ENCODE measurements at places on chromosomes 1 and 21.

GRCh38 chr1:205493241-205494085 is 11.0 kb upstream of the CDK18 start:
- DNase-seq, result no peak

DNA sequence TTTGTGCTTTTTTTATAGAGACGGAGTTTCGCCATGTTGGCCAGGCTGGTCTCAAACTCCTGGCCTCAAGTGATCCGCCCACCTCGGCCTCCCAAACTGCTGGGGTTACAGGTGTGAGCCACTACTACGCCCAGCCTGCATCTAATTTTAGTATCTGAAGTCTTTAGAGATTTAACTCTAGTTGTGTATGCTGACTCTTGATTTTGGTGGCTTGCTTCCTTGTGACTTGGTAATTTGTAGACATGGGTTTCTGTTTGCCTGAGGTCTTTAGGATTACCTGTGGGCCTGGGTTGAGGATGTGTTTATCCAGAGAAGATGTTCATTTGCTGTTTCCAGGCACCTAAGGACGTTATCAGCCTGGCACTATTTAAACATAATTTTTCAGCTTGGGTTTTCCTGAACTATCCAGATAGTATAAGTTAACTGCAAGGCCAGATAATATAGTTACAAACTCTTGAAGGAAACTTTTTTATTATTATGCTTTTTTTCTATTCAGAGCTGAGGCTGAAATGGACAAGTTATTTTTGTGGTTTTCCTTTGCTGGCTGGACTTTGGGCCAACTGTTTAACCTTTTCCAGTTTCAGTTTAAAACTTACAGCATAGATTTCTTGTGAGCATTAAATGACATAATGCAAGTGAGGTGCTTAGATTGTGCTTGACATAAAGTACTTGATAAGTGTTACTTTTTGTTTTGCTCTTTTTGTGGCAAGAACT is 7.5 kb upstream of the VASH2 start:
- DNase-seq, result no peak

DNA sequence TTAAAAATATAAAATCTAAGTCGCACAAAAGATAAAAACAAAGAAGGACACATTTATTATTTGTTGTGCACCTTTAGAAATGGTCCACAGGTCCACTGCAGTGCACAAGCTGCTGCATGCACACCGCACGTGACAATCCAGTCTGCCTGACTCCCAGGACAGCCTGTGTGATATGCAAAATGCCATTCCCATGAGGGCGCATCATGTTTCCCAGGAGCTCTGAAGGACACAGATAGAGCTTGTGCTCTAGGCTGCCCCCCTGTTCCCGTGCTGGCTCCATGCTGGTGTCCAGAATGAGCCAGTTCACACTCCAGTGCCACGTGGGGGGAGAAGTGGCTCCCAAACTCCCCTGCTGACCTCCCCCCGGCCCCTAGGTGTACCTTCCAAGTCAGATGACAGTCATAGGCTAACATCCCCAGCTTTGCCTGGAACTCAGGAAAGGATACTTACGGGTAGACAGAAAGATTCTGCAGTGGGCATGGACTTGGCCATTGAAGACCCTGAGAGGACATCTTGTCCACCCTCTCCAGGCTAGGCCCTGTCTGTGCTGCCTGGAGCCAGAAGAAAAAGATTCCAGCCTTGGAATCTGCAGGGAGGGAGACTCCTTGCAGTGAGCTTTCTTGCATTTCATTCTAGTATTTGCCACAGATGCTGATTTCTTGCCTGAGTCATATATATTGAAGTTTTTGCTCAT is 26.3 kb downstream of the RAB7B start:
- no peak for DNase-seq

DNA sequence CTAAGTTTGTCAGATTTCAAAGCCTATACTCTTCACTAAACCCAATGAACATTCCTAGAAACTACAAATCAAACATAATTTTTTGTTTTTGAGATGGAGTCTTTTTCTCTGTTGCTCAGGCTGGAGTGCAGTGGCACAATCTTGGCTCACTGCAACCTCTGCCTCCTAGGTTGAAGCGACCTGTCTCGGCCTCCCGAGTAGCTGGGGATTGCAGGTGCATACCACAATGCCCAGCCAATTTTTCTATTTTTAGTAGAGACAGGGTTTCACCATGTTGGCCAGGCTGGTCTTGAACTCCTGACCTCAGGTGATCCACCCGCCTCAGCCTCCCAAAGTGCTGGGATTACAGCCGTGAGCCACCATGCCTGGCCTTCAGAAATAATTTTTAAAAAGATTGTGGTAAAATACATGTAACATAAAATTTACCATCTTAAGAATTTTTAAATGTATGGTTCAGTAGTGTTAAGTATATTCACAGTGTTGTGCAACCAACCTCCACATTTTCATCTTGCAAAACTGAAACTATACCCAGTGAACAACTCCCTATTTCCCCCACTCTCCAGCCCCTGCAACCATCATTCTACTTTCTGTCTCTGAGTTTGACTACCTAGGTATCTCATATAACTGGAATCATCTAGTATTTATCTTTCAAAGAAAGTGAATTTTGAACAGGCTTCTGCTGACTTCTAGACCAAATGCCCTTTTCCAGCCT is 2.7 kb upstream of the CFAP141 start:
- DNase-seq, result no peak

- no peak for DNase-seq
Measured at GRCh38 chr1:40435876-40436275, 14.4 kb upstream of the ZFP69B start.
